NCI-H1694 (cell line): ENCODE measurements at places on chromosomes 1 and 21.

GRCh38 chr1:209621286-209621685 lies 30.9 kb downstream of the LAMB3 start:
- DNase-seq: no peak

DNA sequence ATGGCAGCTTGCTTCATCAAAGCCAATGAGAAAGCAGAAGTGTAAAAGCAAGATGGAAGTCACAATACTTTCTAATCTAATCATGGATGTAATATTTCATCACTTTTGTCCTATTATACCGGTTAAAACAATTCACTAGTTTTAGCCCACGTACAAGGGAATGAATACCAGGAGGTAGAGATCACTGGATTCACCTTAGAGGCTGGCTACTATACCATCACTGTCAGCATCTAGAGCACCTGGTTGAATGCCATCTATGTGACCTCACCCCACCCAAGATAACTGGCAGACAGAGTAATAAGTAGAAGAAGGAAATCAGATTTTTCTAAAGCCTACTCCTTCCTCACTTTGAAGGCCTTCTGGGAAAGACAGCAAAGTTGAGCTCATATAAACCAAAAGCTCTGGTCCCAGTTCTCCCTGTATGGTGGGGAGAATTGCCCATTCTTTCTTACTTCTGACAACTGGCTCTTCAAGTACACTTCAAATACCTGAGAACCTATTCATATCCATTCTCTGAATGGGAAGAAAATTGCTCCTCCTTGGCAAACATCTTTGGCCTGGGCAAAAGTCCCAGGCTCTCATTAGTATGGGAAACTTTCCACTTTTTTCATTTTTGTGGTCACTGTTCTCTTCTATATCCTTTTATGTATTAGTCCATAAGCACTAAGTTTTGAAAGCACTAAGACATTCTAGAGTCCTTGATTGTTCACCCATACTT lies 24.8 kb downstream of the HSD3B1 start:
- no peak for DNase-seq

DNA sequence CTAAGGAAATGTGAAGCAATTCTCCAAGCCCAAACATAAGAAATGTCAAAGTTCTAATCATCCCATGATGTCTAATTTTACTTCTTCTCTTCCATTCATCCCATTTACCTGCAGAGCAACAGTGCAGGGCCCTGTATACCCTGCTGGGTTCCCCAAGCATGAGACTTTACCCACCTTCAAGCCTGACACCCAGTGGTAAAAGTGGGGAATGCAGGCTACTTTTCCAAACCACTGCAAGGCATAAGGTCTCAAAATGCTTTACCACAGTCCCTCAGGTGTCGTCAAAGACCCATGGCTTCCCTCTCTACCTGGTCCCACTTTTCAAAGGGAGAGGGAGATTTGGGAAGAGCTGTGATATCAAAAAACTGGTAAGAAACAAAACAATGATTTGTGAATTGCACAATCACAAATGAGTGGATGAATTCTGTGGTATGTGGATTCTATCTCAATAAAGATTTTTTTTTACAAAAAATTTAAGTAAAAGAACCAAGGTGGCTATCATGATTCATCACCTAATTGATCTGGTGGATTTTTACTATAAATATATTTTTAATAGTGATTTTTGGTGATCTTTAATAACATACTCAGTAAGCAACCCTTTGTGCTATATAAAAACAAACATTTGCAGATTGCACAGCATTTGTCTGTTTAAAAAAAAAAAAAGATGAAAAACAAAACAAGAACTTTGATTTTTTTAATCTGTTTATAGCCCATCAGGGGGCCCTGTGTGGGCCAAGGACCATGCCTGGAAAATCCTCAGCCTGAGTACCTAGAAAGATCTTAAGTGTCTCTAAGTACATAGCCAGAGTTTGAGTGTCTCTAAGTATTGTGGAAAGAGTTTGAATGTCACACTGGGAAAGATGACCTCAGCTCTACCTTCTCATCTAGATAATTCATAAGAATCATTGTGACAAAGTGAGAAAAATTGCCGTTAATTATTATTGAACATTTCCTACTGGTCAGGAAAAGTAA lies 73.1 kb upstream of the GJB5 start:
- peak; percentile 53 for DNase-seq

DNA sequence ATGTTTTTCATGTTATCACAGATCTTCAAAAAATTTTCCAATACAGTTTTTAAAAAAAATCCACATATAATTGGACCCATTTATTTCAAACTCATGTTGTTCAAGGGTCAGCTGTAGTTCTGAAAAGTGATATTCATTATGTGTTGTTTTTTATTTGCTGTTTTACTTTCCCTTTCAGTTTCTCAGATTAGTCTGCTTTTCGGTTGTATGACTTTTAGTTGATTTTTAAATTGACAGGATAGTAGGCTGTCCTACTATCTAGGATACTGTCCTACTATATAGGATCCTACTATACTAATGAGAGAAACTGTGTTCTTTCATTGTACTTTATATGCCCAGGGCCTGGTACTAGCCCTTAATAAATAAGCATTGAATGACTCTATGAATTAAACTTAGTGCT lies 33.6 kb upstream of the GPR52 start:
- no peak for DNase-seq

- DNase-seq: no peak
These were observed 118.2 kb downstream of the RIPK4 start for GRCh38 chr21:41648591-41649031.

DNA sequence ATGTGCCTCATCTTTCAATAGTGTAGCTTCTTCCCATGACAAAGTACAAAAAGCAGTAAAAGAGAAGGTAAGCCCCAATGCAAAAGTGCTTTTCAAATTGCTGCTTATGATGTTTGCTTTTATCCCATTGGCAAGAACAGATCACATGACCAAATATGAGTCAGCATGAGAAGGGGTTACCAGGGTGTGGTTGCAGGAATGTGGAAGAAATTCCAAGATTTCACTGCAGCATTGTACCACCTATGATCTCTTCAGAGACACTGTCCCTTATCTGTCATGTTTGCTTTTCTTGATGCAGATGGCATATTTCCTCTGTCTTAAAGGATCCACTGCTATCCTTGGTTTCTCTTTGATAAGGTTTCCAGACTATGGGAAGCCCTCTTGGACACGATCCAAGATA lies 1006.9 kb upstream of the PRMT6 start:
- no peak for DNase-seq

GRCh38 chr1:211699059-211699458 lies 23.6 kb upstream of the NEK2 start:
- DNase-seq: no peak

- DNase-seq: no peak
These were observed 589 bp upstream of the CATSPER4 start for GRCh38 chr1:26189751-26190275.

- no peak for DNase-seq
These were observed 32.4 kb upstream of the DUSP10 start for GRCh38 chr1:221774054-221774842.

- DNase-seq: no peak
These were observed 5.1 kb upstream of the RFX5 start for GRCh38 chr1:151352021-151352718.

GRCh38 chr21:29033301-29033700 lies 8.8 kb downstream of the USP16 start:
- DNase-seq: no peak

DNA sequence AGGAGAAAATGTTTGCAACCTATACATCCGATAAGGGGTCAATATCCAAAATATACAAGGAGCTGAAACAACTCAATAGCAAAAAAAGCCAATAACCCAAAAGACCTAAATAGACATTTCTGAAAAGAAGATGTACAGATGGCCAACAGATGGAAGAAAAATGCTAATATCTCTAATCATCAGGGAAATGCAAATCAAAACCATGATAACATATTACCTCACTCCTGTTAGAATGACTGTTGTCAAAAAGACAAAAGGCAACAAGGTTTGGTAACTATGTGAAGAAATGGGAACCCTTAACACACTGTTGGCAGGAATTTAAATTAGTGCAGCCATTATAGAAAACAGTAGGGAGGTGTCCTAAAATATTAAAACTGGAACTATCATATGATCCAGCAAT lies 74.7 kb downstream of the LEPR start:
- DNase-seq: no peak

DNA sequence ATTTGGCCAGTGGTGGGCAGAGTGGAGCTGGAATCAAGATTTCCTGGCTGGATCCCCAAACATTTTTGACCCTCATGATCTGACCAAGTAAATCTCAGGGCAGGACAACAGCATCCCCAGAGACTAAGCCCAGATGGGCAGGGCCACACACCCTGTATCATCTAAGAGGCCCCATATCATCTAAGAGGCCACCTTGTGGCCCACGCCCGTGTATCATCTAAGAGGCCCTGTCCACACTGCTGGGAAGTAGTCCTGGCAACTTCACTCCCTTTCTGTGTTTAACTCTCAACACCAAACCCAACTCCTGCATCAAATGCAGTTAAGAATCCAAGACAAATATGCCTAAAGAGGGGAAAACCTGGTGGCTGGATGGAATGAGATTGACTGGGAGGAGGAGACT lies 81.6 kb upstream of the SSX2IP start:
- no peak for DNase-seq

DNA sequence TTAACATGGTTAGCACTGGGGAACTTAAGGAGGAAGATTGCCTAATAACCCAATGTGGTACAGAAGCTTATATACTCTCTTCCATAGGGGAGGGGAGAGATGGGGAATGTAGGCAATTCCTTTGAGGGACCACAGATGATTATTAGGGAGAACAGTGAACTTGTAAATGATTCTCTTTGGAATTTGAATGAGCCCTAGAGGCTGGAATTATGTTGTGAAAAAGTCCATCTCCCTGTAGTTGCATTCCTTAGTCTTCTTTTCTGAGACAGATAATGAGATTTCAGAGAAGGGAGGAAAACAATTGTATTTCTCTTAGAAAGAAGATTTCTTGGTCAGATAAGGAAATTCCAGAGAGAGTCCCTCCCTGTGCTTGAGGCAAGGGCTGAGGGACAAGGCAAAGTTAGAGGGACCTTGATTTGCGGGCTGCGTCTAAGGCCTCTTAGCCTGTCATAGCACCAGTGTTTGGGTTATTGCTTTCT lies 89.0 kb upstream of the HMCN1 start:
- DNase-seq: no peak

DNA sequence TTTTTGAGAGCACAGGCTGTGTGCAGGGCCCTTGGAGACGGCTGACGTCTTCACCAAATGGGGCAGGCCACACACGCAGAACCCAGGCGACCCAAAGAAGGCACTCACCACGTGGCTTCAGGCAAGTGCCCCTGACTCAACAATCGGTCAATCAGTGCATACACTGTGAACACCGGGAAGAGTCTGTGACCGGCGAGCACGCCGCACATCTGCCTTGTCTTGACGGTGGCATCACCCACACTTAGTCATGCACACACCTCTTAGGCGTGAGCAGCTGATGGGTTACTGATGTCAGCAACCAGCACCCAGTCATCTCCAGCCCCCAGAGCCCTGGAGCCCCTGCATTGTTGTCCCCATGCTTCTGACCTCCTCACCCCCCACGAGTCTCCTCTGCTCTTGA lies 4.9 kb upstream of the LRRC3 start:
- no peak for DNase-seq

GRCh38 chr1:232108598-232108997 lies 482.0 kb downstream of the DISC1 start:
- no peak for DNase-seq

- no peak for DNase-seq
These were observed 44.5 kb downstream of the KIAA0040 start for GRCh38 chr1:175148068-175148467.

- no peak for DNase-seq
These were observed 37.4 kb downstream of the LRRC52 start for GRCh38 chr1:165580931-165581871.

- DNase-seq: no peak
These were observed 686 bp downstream of the ARF1 start for GRCh38 chr1:228082918-228083870.

- DNase-seq: no peak
These were observed 298.9 kb downstream of the DPYD start for GRCh38 chr1:97621955-97622354.

DNA sequence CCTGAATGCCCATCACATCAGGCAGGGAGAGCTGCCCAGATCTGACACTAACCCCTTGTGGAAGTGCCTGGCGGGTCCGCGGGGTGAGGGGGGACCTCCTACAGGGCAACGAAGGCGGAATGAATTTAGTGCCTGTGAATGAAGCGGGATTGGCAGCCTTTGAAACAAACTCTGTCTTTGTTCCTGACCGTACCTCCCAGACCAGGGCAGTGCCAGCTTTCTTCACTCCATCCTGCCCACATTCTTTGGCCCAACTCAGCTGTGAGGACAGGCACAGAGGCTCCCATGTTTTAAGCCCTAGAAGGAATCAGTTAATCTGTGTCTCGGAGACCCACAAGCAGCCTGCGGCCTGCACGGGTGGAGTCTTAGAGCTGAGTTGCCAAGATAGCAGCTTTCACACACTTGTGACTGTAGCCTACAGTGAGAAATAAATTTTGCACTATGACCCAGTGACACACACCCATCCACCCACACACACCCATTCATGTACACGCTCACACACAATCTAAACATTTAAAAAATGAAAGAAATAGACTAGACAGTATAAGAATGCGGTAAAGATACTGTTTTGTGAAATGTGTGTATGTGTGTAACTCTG lies 60.1 kb upstream of the USP24 start:
- no peak for DNase-seq

GRCh38 chr1:51644020-51644419 lies 27.1 kb downstream of the OSBPL9 start:
- DNase-seq: no peak

- DNase-seq: peak; percentile 62
These were observed 75.0 kb downstream of the RWDD3 start for GRCh38 chr1:95309031-95309471.

- peak; percentile 63 for DNase-seq
These were observed 48.2 kb downstream of the SYT6 start for GRCh38 chr1:114105421-114105979.

- DNase-seq: no peak
These were observed 4.1 kb upstream of the ANKRD35 start for GRCh38 chr1:145889722-145890121.

- no peak for DNase-seq
These were observed 56.0 kb upstream of the SRSF10 start for GRCh38 chr1:24036088-24036487.

- DNase-seq: no peak
These were observed 269.0 kb upstream of the C1orf87 start for GRCh38 chr1:60342569-60342968.

GRCh38 chr1:203095061-203095690 lies 9.4 kb upstream of the MYOG start:
- no peak for DNase-seq

GRCh38 chr1:170669586-170670530 lies 5.9 kb downstream of the PRRX1 start:
- no peak for DNase-seq
